ENCODE measurements at places on chromosomes 1 and 21.

- DNase-seq, result no peak
Observed at GRCh38 chr1:228062812-228063211, 19.7 kb upstream of the ARF1 start.

DNA sequence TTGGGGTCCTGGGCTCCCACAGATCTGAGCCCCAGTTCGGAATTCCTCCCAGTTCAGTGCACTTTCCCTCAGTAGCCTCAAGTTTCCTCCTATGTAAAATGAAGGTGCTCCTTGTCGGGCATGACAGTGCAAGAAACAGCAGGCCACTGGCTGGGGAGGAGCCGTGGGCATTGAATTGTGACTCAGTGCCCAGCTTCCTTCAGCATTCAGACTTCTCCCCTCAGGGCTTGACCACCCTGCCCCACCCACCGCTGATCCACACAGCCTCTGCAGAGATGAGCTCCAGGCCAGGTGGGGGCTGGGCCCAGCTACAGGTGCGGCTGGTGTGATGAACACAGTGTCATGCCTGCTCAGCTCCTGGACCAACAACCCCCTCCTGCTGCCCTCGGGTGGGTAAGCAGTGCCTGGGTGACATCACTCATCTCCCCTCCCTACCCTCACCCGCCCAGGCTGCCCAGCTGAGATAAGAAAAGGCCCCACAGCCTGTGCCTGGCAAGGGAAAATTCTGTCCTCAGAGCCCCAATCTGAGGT, 4.9 kb downstream of the MOB3C start:
- DNase-seq, result no peak

- DNase-seq, result no peak
Observed at GRCh38 chr1:205348554-205349487, 7.9 kb downstream of the KLHDC8A start.

DNA sequence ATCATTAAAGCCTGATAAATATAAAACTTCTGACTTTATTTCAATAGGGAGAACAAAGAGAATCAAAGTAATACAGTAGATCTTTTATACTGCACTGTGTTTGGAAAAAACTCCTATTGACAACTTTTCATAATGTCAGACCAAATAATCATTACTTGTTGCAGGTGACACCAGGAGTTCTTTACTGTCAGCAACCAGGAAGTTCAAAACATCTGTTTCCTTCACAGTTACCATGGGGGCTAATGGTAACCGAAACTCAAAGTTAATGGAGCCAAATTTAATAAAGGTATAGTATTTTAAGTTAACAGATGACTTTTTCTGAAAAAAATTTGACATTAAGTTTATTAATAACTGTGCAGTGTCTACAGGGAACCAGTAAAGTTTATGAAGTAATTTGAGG, 10.6 kb downstream of the EFCAB7 start:
- DNase-seq, result no peak

GRCh38 chr21:34790834-34791233, 122.0 kb downstream of the CLIC6 start:
- DNase-seq, result no peak

- DNase-seq, result no peak
Observed at GRCh38 chr1:45187725-45188124, 18.7 kb downstream of the ZSWIM5 start.

GRCh38 chr1:84795966-84796600, 96.9 kb downstream of the LPAR3 start:
- DNase-seq, result no peak

DNA sequence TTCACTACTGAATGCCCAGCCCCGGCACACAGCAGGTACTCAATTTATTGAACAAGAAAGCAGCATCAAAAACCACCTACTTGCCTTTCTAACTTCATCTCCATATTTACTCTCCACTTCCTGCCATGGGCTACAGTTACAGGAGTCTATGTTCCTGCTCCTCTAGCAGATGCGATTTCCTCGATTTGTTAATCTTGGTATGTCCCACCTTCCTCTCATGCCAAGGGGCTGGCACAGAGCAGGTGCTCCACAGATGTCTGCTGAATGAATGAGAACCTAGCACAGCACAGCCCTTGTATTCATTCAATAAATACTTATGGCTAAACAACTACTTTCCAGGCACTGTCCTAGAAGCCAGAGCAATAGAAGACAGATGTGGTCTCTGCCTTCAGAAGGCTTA, 12.2 kb downstream of the PAFAH2 start:
- DNase-seq, result no peak

DNA sequence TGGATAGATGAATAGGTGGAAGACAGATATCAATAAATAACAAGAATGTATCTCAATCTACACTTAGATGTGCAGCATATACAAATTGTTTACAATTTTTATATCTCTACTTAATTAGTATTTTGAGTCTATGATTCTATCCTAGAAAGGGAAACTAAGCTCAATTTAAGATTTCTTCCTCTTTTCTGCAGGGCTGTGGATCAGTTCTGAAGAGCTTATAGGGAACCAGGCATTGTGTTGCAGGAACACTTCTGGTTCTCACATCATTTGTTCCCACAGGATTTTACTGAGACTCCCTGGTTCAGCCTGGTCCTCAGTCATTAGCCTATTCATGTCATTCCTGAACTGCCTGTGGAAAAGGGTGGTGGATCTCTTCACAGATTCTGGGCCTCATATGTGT, 105.8 kb downstream of the TNFSF18 start:
- no peak for DNase-seq

DNA sequence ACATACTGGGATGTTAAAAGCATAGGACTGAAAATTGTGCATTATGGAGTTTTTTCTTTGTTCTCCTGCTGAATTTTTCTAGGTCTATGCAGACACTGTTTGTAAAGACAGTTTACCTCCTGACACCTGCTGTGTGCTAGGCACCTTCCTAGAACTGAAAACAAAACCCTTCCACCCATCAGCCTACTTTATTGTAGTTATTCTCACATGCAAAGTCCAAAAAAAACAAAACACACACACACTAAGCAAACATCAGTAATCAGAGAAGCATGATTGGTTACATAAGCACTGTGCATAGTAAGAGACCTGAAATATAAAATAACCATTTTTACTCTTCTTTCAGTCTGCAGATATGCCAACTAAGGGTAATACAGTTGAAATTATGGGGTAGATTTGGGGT, 195.1 kb downstream of the CRB1 start:
- no peak for DNase-seq

DNA sequence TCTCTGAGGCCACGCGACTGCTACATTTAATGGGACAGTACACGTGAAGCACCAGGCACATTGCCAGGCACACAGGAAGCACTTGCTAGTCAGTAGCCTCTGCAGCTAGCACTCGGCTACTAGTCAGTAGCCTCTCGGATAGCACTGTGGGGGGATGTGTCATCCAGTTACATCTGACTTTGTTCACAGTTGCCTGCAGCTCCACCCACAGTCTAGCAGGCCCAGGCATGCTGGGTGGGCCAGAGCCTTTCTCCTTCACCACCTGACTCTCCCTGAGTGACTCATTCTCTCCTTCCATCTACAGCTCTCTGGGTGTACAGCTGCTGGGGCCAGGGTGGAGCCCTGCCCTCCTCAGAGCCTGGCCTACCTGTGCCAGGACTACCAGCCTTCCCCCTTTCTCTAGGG, 51.5 kb downstream of the PTPRF start:
- DNase-seq, result peak; percentile 25

GRCh38 chr1:51607681-51608095, 9.2 kb upstream of the OSBPL9 start:
- DNase-seq, result no peak

Measured in CD4-positive, CD25-positive, alpha-beta regulatory T cell (primary cell).